ENCODE measurements at places on chromosomes 6 and 20.

GRCh38 chr6:514396-514978 lies 122.9 kb downstream of the IRF4 start:
- no peak for DNase-seq

DNA sequence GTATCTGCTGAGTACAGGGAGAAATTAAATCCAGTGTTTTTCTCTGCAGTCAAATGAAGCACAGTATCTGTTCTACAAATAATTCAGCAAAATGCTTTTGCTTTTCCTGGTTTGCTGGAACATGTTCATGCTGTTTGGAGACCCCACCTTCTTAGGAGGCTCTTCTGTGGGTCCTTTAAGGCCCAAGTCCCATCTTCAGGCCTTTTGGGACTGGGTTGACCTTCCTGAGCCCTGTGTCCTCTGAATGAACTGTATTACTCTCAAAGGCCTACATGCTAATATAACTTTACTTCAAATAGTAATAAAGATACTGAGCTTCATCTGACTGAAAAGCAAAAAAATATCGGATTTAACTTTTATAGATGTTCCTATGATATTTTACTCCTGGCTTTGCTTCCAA lies 19.3 kb downstream of the SMLR1 start:
- no peak for DNase-seq

- no peak for DNase-seq
Measured at GRCh38 chr6:129657483-129657882, 52.5 kb downstream of the ARHGAP18 start.

DNA sequence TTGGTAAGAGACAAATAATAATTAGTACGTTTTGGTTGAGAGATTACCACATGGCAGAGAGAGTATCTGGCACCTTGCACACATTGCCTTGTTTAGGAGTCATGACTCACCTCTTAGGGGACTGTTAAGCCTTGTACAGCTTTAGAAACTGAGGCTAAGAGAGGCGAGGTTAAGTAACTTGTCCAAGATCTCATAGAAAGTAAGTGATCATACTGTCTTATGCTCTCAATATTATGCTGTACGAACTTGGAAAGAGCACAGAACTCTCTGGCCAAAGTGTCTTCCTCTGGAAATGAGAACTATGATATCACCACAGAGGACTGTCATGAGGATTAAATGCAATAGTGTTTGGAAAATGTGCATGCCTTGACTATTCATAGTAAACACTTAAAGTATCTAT lies 249.0 kb downstream of the UTRN start:
- peak; percentile 71 for DNase-seq

- DNase-seq: no peak
Measured at GRCh38 chr6:31878726-31879125, at the start of gene SLC44A4. SLC44A4 (minus strand) TSS chr6:31878997; CDS start chr6:31878980, 17 bp downstream.

- DNase-seq: no peak
Measured at GRCh38 chr6:111677249-111677990, 71.7 kb upstream of the TRAF3IP2 start.

DNA sequence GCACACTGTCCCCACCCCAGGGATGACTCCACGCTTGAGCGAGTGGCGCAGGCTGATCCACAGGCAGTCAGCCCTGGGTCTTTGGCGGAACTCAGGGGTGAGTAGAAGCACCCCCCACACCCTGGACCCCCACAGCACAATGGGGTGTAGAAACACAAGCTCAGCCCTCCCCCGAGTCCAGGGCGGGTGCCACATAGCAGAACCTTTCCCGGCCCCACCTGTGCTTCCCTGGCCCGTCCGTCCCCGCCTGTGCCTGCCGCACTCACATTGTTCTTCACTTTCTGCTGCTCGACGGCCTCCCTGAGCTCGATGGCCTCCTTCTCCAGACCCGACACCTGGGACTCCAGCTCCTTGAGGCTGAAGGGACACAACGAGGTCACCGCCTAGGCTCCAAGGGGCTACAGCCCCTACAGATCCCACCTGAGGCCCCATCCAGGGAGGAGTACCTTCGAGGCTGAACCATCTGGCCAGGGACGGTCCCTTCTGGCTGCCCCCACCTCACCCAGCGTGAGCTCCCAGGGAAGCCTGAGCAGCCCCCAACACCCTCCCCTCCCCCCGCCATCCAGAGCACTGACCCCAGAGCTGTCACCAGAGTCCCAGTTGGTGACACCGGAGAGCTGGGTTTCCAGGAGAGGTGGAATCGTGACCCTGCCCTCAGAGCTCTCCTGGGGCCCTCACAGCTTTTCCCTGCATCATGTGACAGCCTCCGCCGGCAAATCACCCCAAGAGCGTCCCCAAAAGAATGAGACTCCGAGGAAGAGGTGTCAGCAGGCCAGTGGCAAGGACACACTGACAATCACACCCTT lies 55.6 kb downstream of the DSTN start:
- no peak for DNase-seq

DNA sequence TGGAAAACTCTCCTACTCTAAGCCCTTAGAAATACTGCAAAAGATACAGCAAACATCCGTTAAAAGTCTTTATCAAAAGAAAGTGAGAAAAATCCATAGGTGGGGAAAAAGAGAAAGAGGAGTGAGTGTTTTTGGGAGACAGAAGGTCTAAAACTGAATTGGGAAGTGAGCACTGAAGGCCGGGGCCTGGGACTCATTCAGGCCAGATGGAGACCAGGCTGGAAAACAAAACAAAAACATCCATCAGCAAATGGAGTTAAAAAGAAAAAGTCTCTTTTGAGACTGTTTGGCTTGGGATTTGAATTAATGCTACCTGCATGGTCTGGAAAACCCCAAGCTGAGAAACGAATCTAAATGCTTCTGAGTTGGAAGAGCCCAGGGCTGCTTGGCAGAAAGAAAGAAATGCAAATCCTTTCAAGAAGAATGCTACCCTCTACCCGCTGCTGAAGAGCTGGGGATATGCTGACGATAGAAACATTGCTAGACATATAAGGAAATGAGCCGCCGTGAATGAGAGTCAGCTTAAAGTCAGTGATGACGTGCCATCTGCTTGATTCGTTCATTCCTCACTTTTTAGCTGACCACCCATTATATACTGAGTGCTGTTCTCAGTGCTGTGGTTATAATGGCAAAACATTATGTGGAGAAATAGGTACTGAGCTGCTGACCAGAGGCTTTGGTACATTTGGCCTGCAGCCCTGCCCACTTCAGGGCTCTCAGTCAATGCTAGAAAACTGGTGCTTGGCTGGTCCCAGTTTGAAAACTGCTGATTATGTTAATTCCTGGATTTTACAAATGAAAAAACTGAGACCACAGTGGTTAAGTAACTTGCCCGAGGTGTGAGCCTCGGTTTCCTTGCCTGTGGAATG lies 28.0 kb upstream of the TULP4 start:
- peak; percentile 38 for DNase-seq

DNA sequence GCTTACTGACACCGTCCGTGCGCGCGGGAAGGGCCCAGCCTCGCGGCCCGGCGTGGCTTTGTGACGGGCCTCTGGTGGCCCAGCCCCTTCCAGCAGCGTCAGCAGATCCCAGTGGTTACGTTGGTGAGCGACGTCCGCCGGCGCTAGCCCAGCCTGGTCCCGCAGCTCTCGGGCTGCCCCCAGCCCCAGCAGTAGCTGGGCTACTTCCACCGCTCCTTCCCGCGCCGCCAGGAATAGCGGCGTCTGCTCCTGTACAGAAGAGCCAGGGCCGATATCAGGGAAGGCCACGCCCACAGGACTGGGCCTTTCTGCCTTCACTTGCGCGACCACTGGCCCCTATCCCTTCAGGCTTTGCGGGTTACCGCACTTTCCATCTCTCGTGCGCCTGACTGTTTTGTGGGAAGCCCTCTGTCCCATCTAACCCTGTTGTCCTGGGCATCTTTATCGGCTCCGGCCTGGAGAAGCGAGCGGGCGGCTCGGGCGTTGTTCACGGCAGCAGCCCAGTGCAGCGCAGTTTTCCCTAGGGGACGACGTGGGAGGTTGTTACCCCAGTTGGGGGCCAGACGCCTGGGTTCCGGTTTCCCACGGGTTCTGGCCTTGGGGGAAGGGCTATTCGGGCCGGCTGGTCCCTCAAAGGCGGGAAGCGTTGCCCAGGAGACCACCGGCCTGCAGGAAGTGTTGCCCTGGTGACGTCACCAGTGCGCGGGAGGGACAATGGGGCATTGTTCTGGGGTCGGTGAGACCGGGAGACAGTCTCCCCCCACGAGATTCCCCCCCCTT lies 3.6 kb upstream of the GPSM3 start:
- DNase-seq: peak; percentile 90

DNA sequence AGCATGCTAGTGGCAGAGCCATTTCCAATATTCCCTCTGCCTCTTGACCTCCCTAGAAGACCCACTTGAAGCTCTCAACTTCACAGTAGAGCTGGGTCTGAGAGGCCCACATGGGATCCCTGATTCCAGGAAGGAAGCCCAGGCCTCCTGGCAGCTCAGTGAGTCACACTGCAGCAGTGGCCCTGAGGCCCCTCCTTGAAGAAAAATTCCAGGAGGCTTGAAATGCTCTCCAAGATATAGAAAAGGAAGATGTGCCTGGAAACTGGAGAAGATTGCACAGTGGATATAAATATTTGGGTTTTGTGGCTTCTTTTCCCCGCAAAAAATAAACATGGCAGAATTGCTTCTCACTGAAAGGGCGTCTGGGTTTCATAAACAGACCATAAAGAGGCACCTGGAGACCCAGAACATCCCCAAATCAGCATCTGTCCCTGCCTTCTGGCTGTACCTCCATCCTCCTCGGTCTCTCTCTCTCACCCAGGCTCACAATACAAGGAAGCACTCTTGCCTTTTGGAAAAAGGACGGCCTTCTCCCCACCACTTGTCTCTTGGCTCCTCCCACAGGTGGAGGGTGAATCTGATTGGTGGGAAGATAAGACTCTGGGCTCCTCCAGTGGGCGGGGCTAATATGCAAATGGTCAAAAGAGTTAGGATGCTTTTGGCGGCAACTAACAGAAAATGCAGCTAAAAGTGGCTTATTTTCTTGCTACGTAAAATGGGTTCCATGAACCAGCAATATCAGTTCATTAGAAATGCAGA lies 200.0 kb upstream of the SULF2 start:
- DNase-seq: no peak

All from hindlimb muscle (tissue), 1 donor.